Activated CD4-positive, alpha-beta T cell treated with anti-CD3 and anti-CD28 coated beads, Interleukin-2, amount 10 ng/mL, durations not matched to agents 24 days and 14 days (primary cell): ENCODE measurements at places on chromosomes 7 and 10. TPM values are rescaled to one million over a fixed set of nuclear protein-coding genes. Genes with fewer than 3 reads are reported as not detected.

GRCh38 chr7:156652886-156653568 lies 12.5 kb downstream of the RNF32 start:
- DNase-seq: no peak

GRCh38 chr10:132866601-132867381 lies 75.6 kb downstream of the CFAP46 start:
- no peak for DNase-seq

The AKR1B15 gene
- total RNA-seq: not detected in 2 replicates

- DNase-seq: no peak
Observed at GRCh38 chr10:1297566-1298301, 241.5 kb downstream of the WDR37 start.

GRCh38 chr10:816958-817357 lies 114.5 kb downstream of the LARP4B start:
- peak; percentile 48 for DNase-seq

The IFIT1 gene
- 0.58 and 1.0 TPM in 2 replicates for total RNA-seq

GRCh38 chr7:158722574-158723237 lies 18.1 kb upstream of the NCAPG2 start:
- DNase-seq: peak; percentile 54

GRCh38 chr7:5450549-5451327 lies 27.1 kb upstream of the TNRC18 start:
- peak; percentile 75 for DNase-seq

DNA sequence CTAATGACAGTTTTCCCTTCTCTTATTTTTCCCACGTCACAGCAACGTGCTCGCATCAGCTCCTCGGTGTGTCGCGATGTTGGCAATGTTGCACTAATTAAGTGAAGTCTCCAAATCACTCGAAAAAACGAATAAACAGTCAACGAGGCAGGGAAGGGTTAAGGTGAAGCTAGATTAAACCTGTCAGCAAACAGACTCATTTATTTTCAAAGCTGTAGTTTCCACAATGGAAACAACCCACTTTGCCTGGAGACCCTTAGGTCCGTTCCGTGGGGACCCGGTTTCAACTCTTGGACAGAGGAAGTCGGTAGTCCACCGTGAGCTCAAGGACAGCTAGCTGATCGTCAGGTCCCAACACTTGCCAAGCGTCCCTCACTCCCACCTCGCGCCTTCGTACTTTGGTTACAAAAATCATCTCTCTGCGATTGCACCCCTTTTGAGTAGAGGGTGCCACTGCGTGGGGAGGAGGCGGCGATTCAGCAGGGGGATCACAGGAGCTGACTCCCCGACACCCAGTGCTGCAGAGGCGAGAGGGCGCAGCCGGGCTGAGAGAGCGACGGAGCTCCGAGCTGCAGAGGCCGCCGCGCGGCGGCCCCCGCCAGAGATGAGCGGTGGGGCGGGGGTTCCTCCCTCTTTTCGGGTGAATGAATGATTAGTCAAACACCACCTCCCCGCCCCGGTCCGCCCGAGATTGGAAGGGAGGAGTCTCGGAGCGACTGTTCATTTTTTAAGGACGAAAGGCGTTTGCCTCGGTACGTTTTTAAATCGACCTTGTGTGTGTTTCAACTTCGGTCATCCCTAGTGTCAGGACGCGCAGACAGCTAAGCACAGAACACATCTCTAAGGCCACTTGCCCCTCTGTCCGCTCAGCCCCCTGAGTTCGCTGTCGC lies 1.3 kb upstream of the BMPER start:
- DNase-seq: no peak

- no peak for DNase-seq
Observed at GRCh38 chr7:139091677-139091996, 17.9 kb downstream of the ZC3HAV1 start.

The TAS2R4 gene
- total RNA-seq: 1.0 TPM in 2 replicates

The HOGA1 gene
- not detected in 2 replicates for total RNA-seq

GRCh38 chr10:12535656-12536055 lies 186.3 kb downstream of the CAMK1D start:
- no peak for DNase-seq

The FAM237B gene
- not detected in 2 replicates for total RNA-seq

DNA sequence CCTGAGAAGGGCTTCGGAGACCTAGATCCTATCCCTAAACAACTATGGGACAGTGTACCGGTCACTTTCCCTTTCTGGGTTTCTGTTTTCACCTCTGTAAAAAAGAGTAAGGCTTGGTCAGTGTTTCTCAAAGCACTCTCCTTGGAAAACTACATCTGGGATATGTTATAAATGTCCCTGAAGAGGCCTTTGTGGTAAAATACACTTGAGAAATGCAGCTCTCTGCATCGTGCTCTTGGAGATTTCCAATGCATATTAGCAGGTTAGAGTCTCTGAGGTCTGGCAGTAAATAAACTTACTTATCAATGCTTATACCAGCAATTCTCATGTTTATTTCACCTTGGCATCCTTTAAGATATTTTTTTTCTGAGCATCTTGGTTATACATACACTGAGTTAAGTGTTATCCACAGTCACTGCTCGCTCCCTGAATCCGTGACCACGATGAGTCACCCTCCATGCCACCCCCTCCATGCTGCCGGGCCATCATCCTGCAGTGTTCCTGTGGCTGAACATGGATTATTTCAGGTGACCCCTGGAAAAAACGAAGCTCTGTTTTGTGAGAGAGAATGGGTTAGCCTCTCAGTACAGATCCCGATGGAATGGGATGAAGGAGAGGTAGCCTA lies 3.3 kb upstream of the TBXAS1 start:
- DNase-seq: no peak

GRCh38 chr10:107619139-107619538 lies 454.6 kb upstream of the SORCS1 start:
- DNase-seq: no peak

GRCh38 chr10:4119107-4119506 lies 334.1 kb upstream of the KLF6 start:
- no peak for DNase-seq

DNA sequence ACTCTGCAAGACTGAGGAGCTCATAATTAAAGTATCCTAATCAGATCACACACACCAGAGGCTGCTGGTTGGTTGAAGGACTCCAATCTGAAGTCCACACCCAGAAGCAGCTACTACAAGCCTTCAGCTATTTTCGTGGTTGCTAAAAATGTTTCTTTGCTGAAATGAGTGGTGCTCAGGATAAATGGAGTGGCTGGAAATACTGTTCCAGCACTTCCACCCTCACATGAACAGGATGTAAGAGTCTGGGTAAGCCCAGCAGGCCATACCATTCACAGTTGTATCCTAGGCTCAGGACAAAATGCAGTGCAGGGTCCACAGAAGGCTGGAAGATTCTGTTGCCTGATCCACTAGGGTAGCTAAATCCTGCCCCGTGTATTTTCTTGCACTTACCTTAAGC lies 34.1 kb downstream of the AFAP1L2 start:
- no peak for DNase-seq

The NOS3 gene
- 14.3 and 15.7 TPM in 2 replicates for total RNA-seq

The SFTPD gene
- not detected in 2 replicates for total RNA-seq

- peak; percentile 77 for DNase-seq
Observed at GRCh38 chr10:32139223-32140073, 83.2 kb upstream of the KIF5B start.

The GALNT17 gene
- total RNA-seq: not detected in 2 replicates

GRCh38 chr7:39228946-39229345 lies 251.2 kb downstream of the POU6F2 start:
- DNase-seq: no peak

DNA sequence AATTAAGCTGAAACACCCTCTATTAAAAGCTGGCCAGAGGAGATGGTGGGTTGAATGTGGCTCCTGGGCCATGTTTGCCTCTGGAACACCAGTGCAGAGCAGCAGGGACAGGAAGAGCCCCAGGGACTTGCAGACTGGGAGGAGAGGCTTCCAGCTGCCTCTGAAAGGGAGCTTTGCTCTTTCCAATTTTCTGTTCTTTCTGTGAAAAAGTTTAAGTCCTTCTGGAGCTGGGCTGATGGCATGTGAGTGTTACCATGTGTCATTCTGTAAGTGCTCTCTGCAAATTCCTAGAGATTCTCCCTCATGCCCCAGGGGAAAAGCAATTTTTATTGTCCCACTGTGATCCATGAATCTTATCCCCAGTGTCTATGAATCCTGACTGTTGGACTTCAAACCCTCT lies 112.8 kb upstream of the LANCL2 start:
- no peak for DNase-seq

GRCh38 chr10:110965216-110965615 lies 45.8 kb downstream of the SHOC2 start:
- DNase-seq: no peak

GRCh38 chr7:55066938-55067337 lies 48.1 kb downstream of the EGFR start:
- no peak for DNase-seq

The ZNF239 gene
- 2.5 TPM in 2 replicates for total RNA-seq

The C10orf105 gene
- total RNA-seq: 0.26 and 0.33 TPM in 2 replicates

The RINT1 gene
- 28.5 and 29.4 TPM in 2 replicates for total RNA-seq

The PIP gene
- not detected in 2 replicates for total RNA-seq

GRCh38 chr7:52088008-52088901 lies 771.6 kb upstream of the COBL start:
- DNase-seq: no peak

- no peak for DNase-seq
Observed at GRCh38 chr10:3995302-3996210, 210.5 kb upstream of the KLF6 start.

GRCh38 chr10:129513312-129513711 lies 46.3 kb downstream of the MGMT start:
- no peak for DNase-seq

The MRM2 gene
- 47.2 and 47.9 TPM in 2 replicates for total RNA-seq

DNA sequence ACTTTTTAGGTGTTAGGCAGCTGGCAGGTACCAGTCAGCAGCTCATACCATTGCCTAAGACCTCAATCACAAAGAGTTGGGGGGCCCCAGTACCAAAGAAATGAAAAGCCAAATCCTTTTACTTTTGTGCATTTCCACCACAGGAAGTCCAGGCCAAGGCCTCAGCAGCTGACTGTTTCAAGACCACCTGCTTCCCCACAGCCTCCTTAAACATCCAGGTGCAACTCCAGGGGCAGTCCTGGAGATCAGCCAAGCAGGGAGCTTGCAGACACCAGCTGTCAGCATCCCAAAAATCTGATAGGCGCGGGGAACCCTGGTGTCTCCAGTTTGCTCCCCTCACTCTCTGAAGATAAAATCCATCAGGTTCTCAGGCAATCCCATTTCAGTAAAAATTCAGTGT lies 91.5 kb upstream of the EFCAB10 start:
- DNase-seq: no peak

DNA sequence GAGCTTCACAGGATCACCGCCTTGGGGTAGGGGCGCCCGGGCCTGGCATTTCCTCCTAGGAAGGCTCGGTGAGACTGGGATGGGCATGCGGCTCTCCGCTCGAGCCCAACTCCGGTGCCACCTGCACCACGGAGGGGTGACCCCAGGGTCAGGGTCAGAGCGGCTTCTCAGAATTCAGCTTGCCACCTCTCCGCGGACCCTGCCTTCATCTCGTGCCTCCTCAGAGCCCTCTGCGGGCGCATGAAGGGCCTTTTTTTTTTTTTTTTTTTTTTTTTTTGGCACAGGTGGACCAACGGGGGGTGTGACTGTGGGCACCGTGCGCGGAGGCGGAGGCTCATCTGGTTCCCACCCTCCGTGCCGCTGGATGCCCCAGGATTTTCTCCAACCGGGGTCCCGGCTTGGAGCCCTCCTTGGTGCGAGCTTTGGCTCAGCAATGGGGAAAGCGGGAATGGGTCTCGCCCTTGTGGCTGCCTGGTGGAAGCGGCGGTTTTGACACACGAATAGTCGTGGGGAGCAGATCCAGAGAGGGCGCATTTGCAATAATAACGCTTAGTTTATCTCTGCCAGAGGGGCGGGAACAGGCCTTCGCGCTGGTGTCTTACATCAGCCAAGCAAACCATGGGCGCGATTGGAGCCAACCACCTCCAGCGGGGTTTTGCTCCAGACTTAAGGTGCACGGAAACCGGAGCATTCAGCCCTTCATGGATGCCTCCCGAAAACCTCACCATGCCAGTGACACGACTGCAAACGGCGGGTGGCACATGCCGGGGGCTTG lies 5.0 kb upstream of the TNRC18 start:
- DNase-seq: peak; percentile 66

- peak; percentile 54 for DNase-seq
Observed at GRCh38 chr7:143284591-143285469, at the start of gene TMEM139. Gene TMEM139, plus strand, starts transcription at chr7:143284958. Its CDS starts 1,000 bp downstream, at chr7:143285958.

The HOXA1 gene
- total RNA-seq: 0.09 and 0.16 TPM in 2 replicates

The KNDC1 gene
- 0.19 and 0.21 TPM in 2 replicates for total RNA-seq

DNA sequence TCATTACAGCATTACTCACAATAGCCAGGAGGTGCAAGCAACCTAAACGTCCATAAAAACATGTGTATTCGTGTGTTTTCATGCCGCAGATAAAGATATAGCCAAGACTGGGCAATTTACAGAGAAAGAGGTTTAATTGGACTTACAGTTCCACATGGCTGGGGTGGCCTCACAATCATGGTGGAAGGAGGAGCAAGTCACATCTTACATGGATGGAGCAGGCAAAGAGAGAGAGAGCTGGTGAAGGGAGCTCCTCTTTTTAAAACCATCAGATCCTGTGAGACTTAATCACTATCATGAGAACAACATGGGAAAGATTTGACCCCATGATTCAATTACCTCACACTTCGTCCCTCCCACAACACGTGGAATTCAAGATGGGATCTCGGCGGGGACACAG lies 33.0 kb downstream of the PDLIM1 start:
- no peak for DNase-seq

The TMEM72 gene
- not detected in 2 replicates for total RNA-seq

- no peak for DNase-seq
Observed at GRCh38 chr10:24435374-24435773, 226.4 kb downstream of the KIAA1217 start.

The TUBB8 gene
- not detected in 2 replicates for total RNA-seq

- DNase-seq: peak; percentile 61
Observed at GRCh38 chr10:88066876-88067275, 203.5 kb downstream of the PTEN start.

GRCh38 chr10:100878291-100878910 lies 34.4 kb upstream of the SLF2 start:
- peak; percentile 76 for DNase-seq

GRCh38 chr10:45091968-45092367 lies 91.2 kb downstream of the ZNF22 start:
- no peak for DNase-seq

The SLC26A3 gene
- total RNA-seq: not detected in 2 replicates

The MRC1 gene
- total RNA-seq: not detected in 2 replicates

GRCh38 chr10:17416442-17417211 lies 37.8 kb downstream of the ST8SIA6 start:
- no peak for DNase-seq

The PTPRN2 gene
- 0.31 and 0.33 TPM in 2 replicates for total RNA-seq

The FEZF1 gene
- total RNA-seq: not detected in 2 replicates

The SLC26A5 gene
- not detected in 2 replicates for total RNA-seq

The HOXA6 gene
- total RNA-seq: not detected in 2 replicates

GRCh38 chr10:101710059-101710695 lies 15.2 kb upstream of the FBXW4 start:
- no peak for DNase-seq

The GIMAP1 gene
- 4.9 and 6.0 TPM in 2 replicates for total RNA-seq
